Immature natural killer cell (primary cell): ENCODE measurements at places on chromosomes 13 and 19.

- no peaks in the 10 kb centered on the region for H3K36me3 ChIP-seq
- no peak for DNase-seq
- H3K4me3 ChIP-seq, result no peak overlapping the region
Measured at GRCh38 chr19:8367327-8368001, 3.5 kb downstream of the ANGPTL4 start.

DNA sequence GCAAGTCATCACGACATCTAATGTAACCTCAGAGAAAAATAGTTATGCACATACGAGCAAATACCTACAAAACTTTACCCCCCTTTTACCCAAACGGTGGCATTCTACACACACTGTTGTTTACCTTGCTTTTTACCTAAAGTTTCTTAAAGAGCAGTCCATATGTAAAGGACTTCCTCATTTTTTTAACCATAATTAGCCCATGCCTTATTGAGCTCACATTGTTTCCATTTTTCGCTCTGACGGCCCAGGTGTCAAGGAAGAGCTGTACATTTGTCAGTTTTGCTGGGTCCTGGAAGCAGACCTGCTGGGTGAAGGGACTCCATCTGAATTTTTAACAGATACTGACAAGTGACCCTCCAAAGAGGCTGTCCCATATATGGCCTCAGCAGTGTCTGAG, 89.4 kb downstream of the STK24 start:
- no peak for DNase-seq
- H3K27ac ChIP-seq, result no peak overlapping the region
- H3K4me1 ChIP-seq, result peaks cover 51% of the 10 kb centered on the region
- no peak overlapping the region for H3K4me3 ChIP-seq

DNA sequence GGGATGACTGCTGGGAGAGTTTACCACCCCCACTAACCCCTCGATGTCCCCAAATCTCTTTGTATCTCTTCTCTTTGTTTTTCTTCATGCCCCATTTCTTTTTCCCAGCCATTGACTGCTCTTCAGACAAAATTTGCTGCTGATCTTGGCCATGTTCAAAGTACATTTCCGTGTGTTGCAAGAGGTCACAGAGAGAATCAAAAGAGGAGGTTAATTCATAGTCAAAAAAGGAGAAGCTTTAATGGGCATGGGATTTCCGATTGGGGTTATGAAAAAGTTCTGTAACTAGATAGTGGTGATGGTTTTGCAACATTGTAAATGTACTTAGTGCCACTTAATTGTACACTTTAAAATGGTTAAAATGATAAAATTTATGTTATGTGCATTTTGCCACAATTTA, 121.1 kb downstream of the FLT1 start:
- H3K27ac ChIP-seq, result no peak overlapping the region
- no peak for DNase-seq
- H3K27me3 ChIP-seq, result peaks cover 6% of the 10 kb centered on the region
- no peaks in the 10 kb centered on the region for H3K36me3 ChIP-seq

DNA sequence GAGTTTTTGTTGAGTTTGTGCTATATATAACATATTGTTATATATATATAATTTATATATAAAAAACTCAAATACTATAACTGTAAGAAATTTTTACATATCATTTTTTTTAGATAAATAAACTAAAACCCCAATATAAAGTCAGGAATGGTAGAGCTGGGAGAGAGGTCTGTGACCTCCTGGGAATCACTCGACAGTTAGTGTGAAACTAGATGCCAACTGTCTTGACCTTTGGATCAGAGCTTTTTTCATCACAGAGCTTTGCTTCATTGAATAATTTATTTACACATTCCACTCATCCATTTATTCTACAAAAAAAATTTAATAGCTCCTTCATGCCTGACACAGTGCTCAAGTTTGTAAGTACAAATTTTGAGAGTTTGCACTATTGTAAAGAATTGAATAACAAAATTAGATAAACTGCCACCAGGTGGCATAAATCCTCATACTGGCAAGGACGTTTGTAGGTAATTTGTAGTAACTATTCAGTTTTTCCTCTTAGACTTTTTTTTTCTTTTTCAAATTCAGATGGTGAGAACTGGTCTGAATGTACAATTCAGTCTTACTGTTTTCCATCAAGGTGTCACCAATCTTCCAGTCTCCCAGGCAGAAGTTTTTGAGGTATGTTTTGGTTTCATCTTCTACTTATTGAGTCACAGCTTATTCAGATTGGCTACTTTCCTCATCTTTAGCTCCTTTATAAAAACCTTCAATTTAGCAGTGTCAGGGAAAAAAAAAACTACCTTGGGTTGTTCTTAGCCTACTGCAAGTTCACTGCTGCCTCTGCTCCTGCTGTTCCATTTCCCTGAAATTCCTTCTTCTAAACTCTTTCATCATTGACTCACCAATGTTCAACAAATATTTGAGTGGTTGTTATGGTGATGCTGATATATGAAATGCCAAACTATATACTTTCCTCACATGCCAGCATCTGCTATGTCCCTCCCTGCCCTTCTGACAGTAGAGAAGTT, 28.7 kb downstream of the LACC1 start:
- H3K27me3 ChIP-seq, result peaks cover 6% of the 10 kb centered on the region
- H3K36me3 ChIP-seq, result no peaks in the 10 kb centered on the region
- H3K4me3 ChIP-seq, result no peak overlapping the region
- peak; percentile 9 for DNase-seq
- H3K4me1 ChIP-seq, result peaks cover 1% of the 10 kb centered on the region

DNA sequence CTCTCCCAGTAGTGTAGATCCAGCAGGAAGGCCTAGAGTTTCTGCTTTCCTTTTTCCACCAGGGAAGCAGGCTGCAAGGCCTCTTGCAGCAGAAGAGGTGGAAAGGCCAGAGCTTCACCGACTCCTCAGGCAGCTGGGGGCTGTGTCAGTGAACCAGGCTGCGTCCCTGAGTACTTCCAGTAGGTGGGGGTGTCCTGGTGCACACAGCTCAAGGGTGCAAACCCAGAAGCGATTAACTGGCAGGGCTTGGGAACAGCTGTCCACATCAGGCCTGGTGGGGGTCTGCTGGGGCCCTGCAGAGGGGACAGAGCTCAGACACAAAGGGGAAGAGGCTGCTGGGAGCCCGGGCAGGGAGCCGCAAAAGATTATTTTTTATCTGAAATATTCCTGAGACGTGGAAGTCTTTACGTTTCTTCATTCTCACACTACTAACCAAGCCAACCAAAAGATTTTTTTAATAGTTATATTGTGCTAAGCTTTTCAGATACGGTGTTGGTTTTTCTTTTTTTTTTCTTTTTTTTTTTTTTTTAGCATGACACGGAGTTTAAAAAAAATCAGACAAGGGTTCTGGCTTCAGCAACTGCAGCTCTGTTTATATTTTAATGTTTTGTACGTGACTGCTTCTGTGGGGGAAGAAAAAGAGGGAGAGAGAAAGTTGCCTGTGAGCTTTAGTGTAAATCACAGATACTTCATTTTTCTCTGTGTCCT, 11.0 kb downstream of the TSHZ3 start:
- H3K36me3 ChIP-seq, result peaks cover 11% of the 10 kb centered on the region
- H3K27me3 ChIP-seq, result peaks cover 19% of the 10 kb centered on the region
- peaks cover 41% of the 10 kb centered on the region for H3K4me1 ChIP-seq
- H3K4me3 ChIP-seq, result peak overlapping the region; percentile 78
- DNase-seq, result no peak
- H3K27ac ChIP-seq, result peak overlapping the region; percentile 83

- no peak overlapping the region for H3K4me3 ChIP-seq
- H3K4me1 ChIP-seq, result no peaks in the 10 kb centered on the region
- no peaks in the 10 kb centered on the region for H3K36me3 ChIP-seq
- H3K27me3 ChIP-seq, result no peaks in the 10 kb centered on the region
- H3K27ac ChIP-seq, result no peak overlapping the region
Measured at GRCh38 chr13:69389899-69390298, 717.7 kb upstream of the ATXN8OS start.

DNA sequence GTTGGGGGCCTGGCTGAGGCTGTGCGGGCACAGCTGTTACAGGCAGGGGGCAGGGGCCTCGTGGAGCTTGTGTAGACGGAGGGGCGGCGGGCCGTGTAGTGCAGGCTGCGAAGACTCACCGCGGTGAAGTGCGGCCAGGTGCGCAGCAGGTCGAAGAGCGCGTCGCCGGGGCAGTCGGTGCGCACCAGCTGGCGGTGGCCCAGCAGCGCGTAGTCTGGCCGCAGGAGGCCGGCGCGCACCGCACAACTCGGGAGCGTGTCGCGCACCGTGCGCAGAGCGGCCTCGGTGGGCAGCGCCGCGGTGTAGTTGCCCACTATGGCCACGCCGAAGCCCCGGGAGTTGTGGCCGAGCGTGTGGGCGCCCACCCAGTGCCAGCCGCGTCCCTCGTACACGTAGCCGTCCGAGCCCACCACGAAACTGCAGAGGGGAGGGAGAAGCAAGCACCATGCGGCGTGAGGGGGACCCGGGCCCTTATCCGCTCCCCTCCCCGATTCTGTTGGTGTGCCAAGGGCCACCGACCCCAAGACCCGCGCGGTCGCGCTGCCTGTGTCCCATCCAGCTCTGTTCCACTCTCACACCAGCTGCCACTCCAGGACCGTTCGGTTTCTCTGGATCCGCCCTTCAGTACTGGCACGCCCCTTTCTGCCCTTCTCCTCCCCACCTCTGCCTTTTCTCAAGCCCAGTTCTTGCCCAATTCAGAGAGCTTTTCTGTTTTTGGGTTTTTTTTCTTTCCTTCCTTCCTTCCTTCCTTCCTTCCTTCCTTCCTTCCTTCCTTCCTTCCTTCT, 5.4 kb upstream of the RASAL3 start:
- no peak overlapping the region for H3K27ac ChIP-seq
- peak; percentile 30 for DNase-seq
- H3K4me1 ChIP-seq, result peaks cover 47% of the 10 kb centered on the region
- peak overlapping the region; percentile 74 for H3K4me3 ChIP-seq
- no peaks in the 10 kb centered on the region for H3K36me3 ChIP-seq

- peak overlapping the region; percentile 86 for H3K4me3 ChIP-seq
- peaks cover 16% of the 10 kb centered on the region for H3K27me3 ChIP-seq
- peak overlapping the region; percentile 87 for H3K27ac ChIP-seq
- DNase-seq, result peak; percentile 73
- peaks cover 49% of the 10 kb centered on the region for H3K4me1 ChIP-seq
Measured at GRCh38 chr19:4264812-4265211, 14.3 kb upstream of the SHD start.

DNA sequence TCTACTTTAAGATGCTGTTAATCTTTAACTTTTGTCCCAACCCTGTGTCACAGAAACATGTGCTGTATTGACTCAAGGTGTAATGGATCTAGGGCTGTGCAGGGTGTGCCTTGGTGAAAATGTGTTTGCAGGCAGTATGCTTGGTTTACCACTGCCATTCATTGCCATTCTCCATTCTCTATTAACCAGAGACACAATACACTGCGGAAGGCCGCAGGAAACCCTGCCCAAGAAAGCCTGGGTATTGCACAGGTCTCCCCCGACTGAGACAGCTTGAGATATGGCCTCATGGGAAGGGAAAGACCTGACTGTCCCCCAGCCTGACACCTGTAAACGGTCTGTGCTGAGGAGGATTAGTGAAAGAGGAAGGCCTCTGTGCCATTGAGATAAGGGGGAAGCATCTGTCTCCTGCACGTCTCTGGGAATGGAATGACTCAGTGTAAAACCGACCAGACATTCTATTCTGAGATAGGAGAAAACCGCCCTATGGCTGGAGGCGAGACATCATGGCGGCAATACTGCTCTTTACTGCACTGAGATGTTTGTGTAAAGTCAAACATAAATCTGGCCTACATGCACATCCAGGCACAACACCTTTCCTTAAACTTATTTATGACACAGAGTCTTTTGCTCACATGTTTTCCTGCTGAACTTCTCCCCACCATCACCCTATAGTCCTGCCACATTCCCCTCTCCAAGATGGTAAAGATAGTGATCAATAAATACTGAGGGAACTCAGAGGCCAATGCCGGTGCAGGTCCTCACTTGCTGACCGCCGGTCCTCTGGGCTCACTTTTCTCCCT, 13.1 kb upstream of the ZNF888 start:
- no peaks in the 10 kb centered on the region for H3K27me3 ChIP-seq
- peak overlapping the region; percentile 2 for H3K4me3 ChIP-seq
- DNase-seq, result no peak
- peaks cover 14% of the 10 kb centered on the region for H3K36me3 ChIP-seq
- peak overlapping the region; percentile 53 for H3K27ac ChIP-seq

DNA sequence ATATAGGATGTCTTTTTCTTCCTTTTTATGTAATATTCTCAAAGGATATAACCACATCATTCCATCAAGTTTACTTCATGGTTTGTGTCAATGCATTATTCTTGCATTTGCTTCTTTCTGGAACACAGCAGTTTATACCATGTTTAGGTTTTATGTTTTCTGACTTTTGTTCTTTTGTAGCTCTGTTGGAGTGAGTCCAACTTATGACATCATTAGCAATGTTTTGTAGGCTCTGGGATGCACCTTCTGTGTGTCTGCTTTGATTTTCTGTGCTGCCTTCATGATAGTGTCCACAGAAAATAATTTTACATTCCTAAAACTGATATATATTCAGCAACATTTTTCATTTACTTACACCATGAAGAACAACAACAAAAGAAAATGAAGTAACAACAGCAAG, 68.9 kb downstream of the SHISA2 start:
- no peaks in the 10 kb centered on the region for H3K4me1 ChIP-seq
- no peaks in the 10 kb centered on the region for H3K36me3 ChIP-seq
- peaks cover 4% of the 10 kb centered on the region for H3K27me3 ChIP-seq
- no peak overlapping the region for H3K4me3 ChIP-seq
- DNase-seq, result no peak

GRCh38 chr13:84648069-84648640, 765.9 kb upstream of the SLITRK1 start:
- no peaks in the 10 kb centered on the region for H3K36me3 ChIP-seq
- H3K4me3 ChIP-seq, result no peak overlapping the region
- H3K27me3 ChIP-seq, result no peaks in the 10 kb centered on the region
- no peak for DNase-seq

DNA sequence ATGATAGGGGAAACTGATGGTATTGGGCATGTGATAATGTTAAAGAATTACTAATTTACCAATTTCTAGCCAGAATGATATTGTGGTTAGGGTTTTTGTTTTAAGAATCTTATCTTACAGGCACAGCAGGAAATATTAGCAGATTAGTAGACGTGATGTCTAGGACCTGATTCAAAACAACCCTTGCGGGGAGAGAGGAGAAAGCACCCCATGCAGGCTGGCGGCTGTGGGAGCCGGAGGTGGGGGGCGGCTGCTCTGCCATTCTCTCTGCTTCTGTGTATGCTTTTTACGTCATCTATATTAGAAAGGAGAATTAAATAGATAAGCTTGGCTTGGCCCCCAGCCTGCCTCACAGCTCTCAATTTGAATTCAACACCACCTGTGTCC, 41.5 kb downstream of the MLLT1 start:
- H3K27me3 ChIP-seq, result no peaks in the 10 kb centered on the region
- no peak overlapping the region for H3K27ac ChIP-seq
- peaks cover 48% of the 10 kb centered on the region for H3K4me1 ChIP-seq
- DNase-seq, result no peak
- no peak overlapping the region for H3K4me3 ChIP-seq
